GM13976 (cell line): ENCODE measurements at places on chromosomes 3 and 15.

- no peak for DNase-seq
Measured at GRCh38 chr3:46599590-46599989, 12.7 kb upstream of the FAM240A start.

DNA sequence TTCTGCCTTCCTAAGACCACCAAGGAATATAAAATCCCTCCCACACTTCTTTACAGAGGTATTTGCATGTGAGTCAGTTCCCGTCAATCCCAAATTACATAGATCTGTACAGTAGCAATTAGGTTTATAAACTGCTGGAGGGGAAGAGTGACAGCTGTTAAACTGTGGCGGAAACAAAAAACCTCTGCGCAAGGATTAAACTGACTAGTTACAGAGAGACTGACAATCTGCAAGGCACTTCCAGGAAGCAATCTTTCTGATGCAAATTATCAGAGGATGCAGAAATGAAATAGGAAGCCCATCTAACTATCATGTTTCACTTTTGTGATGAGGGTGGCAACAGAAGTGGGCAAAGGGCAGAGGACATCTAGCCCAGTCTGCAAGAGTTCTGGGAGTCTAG is 150.4 kb downstream of the RTP4 start:
- no peak for DNase-seq

DNA sequence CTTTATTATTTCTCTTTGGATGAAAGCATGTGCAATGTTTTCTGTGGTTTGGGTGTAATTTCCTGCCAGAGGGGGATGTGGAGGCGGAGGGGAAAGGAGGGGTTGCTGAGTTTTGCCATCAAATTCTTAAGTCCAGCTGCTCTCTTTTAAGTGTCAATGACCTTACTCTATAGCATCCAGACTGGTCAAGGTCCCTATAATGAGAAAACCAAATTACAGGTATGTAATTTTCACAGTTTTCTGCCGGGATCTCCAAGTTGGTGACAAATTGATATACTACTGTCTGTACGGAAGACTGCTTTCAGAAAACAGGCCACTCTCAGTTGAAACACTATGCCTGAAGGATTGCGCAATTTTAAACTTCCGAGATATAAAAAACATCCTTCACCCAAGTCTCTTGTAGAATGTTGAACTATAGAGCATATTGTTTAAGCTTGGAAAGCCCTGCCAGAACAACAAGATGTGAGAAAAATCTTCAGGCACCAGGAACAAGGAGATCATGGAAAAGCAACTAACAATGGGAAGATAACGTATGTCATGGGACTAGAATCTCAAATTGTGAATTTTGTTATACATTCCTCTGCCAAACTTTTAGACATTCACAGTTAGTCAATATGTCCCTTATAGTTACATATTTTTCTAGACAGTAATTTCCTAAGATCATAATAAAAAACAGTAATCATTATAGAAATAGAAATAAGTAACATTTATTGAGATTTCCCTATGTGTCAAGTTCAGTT is 300.7 kb upstream of the SATB1 start:
- no peak for DNase-seq

- no peak for DNase-seq
Measured at GRCh38 chr3:45957586-45957985, 14.3 kb downstream of the CXCR6 start.

DNA sequence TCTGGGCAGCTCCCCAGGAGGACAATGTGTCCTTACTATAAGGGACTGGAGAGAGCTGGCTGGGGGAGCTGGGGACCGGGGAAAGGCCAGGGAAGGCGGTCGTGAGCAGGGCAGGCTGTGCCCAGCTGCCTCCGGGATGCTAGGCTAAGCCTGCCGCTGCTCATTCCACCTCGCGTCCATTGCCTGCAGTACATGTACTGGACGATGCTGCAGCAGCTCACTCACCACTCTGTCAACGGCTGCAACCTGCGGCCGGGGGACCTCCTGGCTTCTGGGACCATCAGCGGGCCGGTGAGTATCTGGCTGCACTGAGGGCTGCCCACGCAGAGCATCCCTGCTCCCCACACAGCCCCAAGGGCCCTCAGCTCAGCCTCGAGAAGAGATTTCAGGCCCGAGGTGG is 27.1 kb downstream of the FAH start:
- DNase-seq, result no peak

DNA sequence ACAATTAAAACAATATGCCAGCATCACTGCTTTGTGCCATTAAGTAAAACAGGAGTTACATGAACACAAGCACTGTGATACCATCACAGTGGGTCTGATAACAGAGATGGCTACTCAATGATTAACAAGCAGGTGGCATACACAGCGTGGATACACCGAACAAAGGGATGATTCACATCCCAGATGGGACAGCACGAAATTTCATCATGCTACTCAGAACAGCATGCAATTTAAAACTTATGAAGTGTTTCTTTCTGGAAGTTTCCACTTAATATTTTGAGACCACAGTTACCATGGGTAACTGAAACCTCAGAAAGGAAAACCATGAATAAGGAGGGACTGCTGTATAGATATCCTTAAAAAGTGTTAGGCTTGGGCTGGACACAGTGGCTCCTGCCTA is 44.5 kb downstream of the SLC24A1 start:
- DNase-seq, result no peak

- no peak for DNase-seq
Measured at GRCh38 chr3:7567160-7567559, 706.2 kb downstream of the GRM7 start.

GRCh38 chr15:54150255-54150654 is 172.0 kb downstream of the UNC13C start:
- no peak for DNase-seq

DNA sequence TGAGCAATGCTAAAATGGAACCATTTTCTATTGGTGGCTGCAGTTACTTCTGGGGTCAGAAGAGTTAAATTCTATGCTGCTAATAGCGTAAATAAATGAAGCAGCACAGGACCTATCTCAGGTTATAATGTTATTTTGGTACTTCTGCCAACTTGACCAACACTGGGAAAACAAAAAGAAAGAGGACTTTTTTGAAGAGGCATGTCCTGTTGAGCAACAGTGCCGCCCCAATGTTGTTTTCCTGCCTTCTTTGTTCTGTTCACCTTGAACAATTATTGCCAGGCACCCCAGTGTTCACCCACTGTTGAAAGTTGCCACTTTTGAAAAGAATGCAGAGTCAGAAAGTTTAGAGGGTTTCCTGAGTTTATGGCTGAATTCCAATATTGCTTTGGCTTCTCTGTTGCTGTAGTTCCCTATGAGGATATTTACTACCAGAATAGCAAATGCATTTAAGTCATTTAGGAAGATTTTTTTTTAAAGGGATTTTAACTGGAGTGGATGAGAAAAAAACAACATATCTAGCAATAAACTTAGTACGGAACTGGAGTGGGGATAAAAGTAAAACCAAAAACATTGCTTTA is 679.0 kb upstream of the DPPA4 start:
- DNase-seq, result no peak

- no peak for DNase-seq
Measured at GRCh38 chr3:47455806-47456452, 19.8 kb downstream of the SCAP start.

- DNase-seq, result peak; percentile 23
Measured at GRCh38 chr3:188439080-188439479, 285.1 kb downstream of the LPP start.

DNA sequence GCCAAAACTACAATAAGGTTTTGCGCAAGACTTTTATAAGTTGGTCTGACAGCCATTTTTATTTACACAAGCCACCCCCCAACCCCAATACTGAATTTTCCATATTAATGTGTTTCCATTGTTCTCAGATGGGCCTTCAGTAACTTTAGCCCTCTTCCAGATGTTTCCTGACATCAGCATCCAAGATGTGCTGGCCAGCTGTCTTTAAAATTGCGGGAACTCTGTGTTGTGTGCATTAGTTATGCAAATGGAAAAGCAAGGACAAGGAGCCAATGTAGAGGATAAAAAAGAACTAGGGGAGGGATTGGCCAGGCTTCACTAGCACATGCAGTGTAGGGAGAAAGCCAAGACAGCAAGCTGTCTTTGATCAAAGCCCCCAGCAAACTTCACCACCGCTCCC is 45.4 kb downstream of the COMMD2 start:
- DNase-seq, result no peak

GRCh38 chr3:23051240-23052140 is 151.6 kb upstream of the UBE2E2 start:
- DNase-seq, result no peak

GRCh38 chr15:79117442-79118204 is 27.0 kb upstream of the RASGRF1 start:
- DNase-seq, result no peak

DNA sequence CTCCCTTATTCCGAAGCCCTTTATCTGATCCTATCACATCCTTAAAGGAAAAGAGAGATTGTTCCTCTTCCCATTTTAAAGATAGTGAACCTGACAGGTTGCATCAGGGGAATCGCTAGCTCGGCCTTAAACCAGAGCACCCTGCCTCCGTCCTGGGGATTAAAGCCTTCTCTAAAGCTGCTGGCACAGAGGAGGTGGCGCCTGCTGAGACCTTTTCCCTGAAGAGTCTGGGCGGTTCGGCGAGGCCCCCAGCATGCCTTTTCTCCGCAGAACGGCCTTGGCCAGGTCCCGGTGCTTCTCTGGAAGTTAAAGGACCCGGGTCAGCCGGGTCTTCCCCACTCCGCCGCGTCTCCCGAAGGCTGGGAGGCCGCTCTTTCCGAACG is 593 bp downstream of the FAM219B start:
- DNase-seq, result no peak

- DNase-seq, result no peak
Measured at GRCh38 chr15:76234337-76234889, 76.9 kb downstream of the ETFA start.

DNA sequence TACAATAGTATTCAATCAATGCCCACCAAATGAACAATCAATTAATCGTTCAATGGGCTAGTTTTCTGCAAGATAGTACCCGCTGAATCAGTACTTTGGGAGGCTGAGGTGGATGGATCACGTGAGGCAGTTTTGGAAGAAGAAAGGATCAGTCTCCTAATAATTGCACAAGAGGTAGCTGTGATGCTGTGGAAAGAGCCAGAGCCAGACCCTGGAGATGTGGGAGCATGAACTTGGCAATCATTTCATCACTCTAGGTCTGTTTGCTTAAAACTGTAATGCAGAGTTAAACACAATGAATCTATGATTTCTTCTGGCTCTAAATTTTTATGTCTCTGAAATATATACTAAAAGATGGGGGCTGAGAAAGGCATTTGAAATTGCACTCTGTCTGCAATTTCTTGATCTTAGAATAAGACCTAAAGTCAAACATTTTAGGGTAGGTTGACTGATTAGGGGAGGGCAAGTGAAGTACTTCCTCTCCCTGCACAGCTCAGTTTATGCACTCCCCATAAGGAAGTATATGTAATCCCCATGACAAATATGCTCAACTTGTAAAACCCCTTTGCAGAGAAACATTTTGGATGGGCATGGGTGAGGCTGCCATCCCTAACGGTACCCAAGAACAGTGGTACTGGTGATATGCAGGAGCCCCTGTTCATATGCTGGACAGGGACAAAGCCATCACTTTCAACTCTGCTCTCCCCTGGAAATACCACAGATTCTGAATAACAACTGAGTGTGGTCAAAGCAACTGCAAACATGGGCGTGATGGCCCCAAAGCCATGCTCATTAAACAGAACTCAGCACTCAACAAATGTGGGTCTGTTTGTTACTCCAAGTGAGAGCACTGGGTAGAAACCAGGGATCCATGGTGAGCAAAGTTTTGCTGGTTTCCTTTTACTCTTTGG is 28.6 kb upstream of the SPATA12 start:
- DNase-seq, result no peak

DNA sequence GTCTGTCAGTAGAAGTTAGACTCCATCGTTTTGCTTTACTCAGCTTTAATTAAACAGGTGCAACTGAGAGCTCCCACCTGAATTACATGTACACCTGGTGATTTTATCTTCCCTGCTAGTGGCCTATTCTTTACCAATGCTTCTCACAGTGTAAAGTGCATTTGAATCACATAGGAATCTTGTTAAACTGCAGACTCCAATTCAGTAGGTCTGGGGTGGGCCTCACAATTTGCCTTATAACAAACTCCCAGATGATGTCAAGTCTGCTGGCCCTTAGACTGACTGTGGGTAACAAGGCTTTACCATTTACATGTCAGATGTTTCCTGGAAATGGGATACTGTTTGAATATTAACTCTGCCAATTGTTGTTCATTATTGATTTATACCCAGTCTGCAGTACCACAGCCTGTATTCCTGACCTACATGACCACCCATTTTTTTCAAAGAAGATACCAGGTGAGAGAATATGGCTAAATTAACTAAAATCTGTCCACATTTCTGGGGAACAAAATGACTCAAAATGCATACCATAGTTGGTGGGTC is 37.2 kb downstream of the CMSS1 start:
- no peak for DNase-seq

- no peak for DNase-seq
Measured at GRCh38 chr15:55766676-55767075, 23.7 kb upstream of the PRTG start.

DNA sequence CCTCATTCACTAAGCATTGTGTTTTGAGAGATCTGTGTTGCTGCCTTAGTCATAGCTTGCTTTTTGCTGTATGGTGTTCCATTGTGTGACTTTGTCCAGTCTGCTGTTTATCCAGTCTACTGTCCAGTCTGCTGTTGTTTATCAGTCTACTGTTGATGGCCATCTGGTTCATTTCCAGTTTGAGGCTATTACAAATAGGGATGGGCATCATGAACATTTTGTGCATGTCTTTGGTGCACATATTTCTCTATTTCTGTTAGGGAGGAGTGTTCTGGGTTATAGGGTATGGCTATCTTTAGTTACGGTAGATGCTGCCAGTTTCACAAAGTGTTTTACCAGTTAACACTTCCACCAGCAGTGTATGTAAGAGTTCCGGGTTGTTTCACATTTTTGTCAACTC is 22.2 kb upstream of the CLEC3B start:
- no peak for DNase-seq

DNA sequence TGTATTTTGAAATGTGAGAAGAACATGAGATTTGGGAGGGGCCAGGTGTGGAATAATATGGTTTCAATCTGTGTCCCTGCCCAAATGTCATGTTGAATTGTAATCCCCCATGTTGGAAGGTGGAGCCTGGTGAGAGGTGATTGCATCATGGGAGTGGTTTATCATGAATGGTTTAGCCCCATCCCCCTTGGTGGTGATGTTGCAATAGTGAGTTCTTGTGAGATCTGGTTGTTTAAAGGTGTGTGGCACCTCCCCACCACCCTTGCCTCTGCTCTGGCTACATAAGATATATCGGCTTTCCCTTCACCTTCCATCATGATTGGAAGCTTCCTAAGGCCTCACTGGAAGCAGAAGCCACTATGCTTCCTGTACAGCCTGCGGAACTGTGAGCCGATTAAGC is 23.9 kb upstream of the TMEM108 start:
- DNase-seq, result no peak

DNA sequence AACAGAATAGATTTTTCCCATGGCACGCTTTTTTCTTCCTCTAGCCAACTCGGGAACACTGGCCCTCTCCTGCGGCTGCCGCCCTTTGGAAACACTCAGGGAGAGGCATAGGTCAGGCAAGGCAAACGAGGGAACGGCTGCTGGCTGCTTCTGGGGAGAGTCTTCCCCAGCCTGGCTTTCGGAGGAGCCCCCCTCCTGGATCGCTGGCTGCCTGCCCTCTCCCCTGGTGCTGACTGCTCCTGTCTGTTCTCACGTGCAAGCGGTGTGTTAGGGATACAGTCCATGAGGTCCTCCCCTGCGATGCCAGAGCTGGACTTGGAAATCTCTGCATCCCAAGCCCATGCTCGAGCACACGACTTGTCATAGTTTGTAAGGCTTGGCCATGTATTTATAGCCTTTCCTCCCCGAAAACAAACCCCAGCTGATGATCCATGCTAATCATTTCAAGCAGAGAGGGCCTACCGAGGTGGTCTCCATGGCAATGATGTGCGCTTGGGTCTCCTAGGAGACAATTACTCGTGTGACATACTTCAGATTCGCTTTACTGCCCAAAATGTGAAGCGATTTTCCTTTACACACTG is 315.6 kb upstream of the ATP10A start:
- DNase-seq, result no peak
